ENCODE measurements at places on chromosomes 5 and 9. TPM values are rescaled to one million over a fixed set of nuclear protein-coding genes. Genes with fewer than 3 reads are reported as not detected.

The MZB1 gene
- 0.56 TPM for polyA plus RNA-seq

The TMEM8B gene
- 23.8 TPM for polyA plus RNA-seq

The SLC45A2 gene
- not detected for polyA plus RNA-seq

The PRRT1B gene
- polyA plus RNA-seq, result not detected

The SNAPC3 gene
- polyA plus RNA-seq, result 19.2 TPM

The RC3H2 gene
- polyA plus RNA-seq, result 14.5 TPM

The ZNF483 gene
- 0.94 TPM for polyA plus RNA-seq

The PCDHB5 gene
- polyA plus RNA-seq, result 9.0 TPM

The OTP gene
- not detected for polyA plus RNA-seq

The TMC1 gene
- polyA plus RNA-seq, result 0.66 TPM

The LCN2 gene
- polyA plus RNA-seq, result 23.0 TPM

GRCh38 chr5:68295772-68296171, 80.2 kb downstream of the PIK3R1 start:
- no peak for DNase-seq

- no peak for DNase-seq
These were observed 74.5 kb upstream of the PALM2AKAP2 start for GRCh38 chr9:109705515-109705914.

DNA sequence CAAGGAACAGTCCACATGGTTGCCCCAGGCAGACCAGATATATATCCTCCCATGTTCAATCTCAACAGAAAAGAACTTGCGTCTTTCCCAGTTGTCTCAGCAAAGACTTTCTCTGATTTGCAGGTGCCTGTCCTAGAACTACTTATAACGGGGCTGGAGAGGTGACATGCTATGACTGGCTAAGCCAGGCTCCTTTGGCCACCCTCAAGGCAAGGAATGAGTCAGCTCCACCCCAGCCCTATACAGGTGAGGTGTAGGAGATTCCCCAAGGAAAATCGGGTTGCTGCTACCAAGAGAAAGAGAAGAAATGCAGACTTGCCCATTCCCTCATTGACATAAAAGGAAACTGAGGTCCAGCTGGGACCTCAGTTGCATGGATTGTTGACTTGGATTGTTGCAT, 127.4 kb downstream of the GALNT10 start:
- no peak for DNase-seq

- no peak for DNase-seq
These were observed 177.9 kb downstream of the MACROH2A1 start for GRCh38 chr5:135221187-135221473.

DNA sequence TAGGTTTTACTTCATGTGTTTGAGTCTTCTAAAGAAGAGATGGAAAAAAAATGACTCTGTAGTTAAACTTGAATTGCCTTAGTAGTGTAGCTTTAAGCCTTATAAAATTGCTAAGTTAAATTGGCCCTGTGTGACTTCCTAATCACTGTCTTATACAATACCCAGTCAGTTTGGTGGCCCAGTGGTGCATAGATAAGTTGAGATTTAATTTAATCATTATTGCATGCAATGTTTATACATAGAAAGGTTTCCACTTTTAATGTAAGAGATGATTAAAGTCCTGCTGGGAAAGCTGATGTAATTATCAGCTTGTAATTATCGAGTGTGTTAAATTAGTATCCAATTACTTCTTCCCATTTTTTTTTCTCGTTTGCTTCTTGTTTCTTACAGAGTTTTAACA, 187.1 kb downstream of the TRIO start:
- DNase-seq, result no peak

- DNase-seq, result no peak
These were observed 128.3 kb downstream of the ZCCHC7 start for GRCh38 chr9:37248651-37249163.

- DNase-seq, result no peak
These were observed 31.3 kb downstream of the TMEM174 start for GRCh38 chr5:73204332-73204731.

DNA sequence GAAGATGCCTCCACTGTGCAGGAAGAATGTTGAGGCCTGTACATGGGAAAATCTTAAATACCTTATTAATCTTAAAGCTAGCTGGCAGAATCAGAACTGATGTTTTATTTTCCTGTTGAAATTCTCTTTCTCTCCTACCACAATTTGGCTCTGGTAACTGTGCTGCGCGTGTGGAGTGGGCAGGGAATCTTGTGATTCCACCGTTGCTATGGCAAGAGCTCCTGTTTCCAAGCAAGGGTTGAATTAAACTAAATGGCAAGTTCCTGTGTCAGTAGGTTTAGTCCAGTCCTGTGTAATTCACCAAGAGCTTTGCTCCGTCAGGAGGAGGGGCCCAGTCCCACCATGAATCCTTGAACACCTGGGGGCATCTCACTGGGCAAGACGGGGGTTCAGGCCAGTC, 36.4 kb downstream of the NXNL2 start:
- DNase-seq, result no peak

- no peak for DNase-seq
These were observed 156.7 kb upstream of the TLX3 start for GRCh38 chr5:171152382-171152781.

- DNase-seq, result no peak
These were observed 900.6 kb upstream of the CDH9 start for GRCh38 chr5:27938989-27939388.

DNA sequence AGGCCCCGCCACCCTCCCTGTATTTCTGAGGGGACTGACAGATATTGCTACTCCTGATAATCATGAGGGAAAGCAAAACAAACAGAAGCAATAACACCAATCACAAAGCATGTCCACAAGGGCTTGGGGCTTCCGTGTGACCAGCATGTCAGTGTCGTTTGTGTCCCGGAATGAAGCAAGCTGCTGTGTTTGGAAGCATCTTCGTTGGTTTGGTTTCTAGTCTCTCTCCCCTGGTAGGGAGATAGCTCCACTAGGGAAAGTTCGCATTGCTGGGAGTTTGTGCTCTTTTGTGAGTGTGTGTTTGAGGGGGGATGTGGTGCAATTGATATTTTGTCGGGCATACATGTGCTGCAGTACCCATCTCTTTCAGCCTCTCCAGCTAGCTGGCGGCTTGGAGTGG, 1.4 kb downstream of the GRIA1 start:
- DNase-seq, result no peak

GRCh38 chr9:112898872-112899311, 8.2 kb upstream of the SLC46A2 start:
- no peak for DNase-seq

GRCh38 chr9:4167728-4168127, 132.1 kb downstream of the GLIS3 start:
- no peak for DNase-seq

GRCh38 chr5:132211787-132212186, 15.9 kb downstream of the P4HA2 start:
- no peak for DNase-seq

DNA sequence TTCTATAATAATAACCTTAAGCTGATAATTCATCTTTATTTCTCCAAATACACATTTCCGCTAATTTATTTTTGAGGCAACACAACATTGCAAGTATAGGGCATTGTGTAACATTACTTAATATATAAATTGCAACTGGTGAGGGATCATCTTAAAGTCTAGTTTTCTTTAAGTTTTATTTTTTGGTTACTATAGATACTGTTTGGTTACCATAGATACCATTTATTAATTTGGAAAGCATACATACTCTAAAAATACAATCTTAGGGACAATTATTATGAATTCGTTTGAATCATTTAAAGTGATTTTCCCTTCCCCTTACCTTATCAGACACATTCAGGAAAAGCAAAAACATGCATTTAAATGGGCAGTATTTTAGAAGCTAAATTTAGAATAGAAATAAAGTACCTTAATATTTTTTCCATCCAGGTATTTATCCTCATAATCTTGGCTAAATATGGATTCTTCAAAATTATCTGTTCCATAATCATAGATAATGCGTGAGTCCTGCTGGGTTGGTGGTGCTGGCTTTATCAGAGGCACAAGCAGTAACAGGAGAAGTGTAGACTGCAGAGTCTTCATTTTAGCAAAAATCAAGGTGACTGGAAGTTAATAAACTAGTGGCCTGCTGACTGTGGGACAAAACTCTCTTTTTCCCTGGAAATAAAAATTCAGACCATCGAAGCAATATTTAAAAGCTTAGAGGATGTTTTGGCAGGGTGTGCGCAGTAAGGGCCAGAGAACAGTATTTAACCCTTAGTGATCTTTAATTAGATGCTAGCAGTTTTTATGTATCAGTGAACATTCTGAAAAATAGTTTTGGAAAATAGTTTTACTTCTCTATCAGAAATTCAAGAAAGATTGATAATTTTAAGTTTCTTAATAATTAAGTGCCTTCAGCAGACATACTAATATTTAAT, 1.3 kb downstream of the OGN start:
- no peak for DNase-seq

DNA sequence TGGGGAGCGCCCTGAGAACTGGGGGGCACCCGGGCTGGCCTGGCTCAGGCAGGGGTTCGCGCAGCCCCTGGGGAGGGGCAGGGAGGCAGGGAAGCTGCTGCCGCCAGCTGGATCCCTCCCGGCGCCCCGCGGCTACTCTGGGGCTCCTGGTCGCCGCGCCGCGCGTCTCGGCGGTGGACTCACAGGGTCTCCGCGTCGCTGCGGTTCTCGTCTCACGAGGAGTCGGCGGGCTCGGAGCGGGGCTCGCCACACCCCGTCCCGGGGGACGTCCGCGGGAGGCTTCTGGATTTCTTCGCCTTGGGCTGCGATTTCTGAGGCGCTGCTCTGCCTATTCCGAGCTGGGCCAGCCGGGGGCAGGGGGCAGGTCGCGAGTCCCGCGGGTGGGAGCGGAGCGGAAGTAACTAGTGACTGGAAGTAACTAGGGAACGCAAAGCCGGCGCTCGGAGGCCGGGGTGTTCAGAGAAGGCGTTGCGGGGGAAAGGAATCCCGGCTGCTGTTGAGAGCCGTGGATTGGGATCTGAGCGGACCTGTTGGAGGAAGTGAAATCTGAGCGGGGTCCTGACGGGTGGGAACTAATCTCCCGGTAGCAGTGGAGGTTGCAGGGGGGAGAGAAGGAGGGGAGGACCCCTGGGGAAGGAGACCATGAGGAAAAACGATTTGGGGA, 511 bp downstream of the CYSTM1 start:
- no peak for DNase-seq

GRCh38 chr5:78811121-78811817, 162.7 kb upstream of the LHFPL2 start:
- DNase-seq, result no peak

GRCh38 chr5:5042806-5043205, 97.3 kb upstream of the ADAMTS16 start:
- DNase-seq, result no peak

DNA sequence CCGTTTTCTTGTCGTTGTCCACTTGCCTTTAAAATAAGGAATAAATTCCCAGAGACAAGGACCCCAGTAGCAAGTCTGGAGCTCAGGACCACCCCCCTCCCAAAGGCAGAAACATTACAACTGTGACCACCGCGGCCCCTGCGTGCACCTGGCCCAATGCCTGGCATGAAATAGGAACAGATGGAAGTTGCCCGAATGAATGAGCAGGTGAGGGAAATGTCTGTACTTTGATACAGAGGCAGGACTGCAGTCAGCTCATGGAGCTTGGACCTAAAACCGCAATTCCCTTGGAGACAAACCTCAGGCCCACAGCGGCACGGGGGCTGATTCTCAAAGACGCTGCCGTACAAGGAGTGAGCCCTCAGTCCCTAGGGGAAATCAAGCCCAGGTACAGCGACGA, 55.3 kb upstream of the SARDH start:
- no peak for DNase-seq

- no peak for DNase-seq
These were observed 27.6 kb downstream of the ADAMTSL2 start for GRCh38 chr9:133561976-133562554.

DNA sequence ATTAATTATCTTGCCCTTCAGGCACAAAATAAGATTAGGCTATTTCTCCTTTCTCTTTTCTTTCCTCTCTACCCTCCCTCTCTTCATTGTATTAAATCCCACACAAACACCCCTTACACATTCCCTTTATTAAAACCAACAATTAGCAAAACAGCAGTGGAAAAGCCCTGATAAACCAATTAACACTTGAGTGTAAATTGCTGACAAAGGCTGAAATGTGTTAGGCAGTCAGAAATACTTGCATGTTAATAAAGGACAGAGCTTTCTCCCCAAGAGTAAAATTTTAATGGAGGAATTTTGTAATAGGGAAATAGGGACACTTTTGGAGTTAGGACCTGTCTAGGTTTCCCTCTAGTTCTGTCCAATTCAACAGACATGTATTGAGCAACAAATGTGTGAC, 370.9 kb downstream of the MRPS30 start:
- DNase-seq, result no peak

DNA sequence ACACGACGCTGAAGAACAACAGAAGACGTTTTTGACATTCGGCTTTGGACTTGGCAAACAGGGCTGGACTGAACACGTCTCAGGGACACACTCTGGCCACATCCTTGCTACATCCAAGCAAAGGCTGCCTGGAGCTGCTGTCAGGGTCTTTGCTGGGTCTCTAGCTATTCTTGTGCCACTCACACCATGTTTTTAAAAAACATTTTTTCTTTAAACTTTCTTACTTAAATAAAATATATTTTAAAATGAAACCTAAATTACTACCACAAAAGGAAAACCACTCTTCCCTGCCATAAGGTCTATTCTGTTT, 128.3 kb upstream of the PHYKPL start:
- DNase-seq, result no peak

- peak; percentile 87 for DNase-seq
These were observed 1.2 kb upstream of the OMD start for GRCh38 chr9:92425474-92425873.

DNA sequence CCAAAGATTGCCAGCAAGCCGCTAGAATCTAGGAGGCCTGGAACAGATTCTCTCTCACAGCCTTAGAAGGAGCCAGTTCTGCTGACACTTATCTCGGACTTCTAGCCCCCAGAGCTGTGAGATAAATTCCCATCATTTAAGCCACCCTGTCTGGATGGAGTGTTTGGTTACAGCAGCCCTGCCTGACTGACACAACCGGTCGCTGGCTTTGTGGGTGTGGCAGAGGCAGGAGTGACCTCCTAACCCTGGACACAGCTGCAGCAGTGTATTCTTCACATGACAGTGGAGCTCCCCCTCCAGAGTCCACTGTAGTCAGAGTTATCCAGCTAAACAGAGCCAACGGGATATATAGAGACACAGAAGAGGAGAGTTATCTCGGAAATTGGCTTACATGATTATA, 21.2 kb upstream of the IL17B start:
- DNase-seq, result no peak

DNA sequence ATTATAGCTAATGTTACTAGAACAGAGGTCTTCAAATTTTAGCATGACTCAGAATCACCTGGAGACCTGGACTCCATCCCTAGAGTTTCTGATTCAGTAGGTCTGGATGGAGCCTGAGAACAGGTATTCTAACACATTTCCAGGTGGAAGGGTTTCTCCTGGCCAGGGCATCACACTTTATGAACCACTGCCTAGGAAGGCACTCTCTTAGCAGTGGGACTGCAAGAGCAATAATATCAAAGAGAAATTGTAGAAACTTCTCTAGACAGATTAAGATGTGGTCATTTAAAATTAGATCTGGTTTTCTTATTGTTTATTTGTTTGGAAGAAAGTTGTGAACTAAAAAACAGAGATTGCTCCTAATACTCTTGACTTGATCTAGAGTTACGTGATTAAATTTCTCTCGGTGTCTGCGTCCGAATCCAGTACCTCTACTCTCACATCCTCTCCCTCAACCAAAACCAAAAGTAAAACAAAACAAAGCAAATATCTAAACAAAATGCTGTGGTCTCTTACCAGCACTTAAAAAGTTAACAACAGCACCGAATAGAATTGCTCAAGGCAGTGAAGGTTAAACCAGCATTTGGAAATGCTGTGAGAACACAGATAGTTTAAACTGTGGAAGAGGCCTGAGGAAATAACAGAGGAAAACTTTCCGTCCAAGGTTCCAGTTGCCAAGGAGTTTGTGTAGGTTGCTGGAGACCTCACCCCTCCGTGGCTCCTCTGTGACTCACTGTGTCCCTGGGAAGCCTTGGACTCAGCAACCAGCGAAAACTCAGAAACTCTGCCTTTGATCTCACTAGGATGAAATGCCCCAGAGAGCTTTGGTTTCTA, 193.4 kb downstream of the ARRDC3 start:
- DNase-seq, result no peak

Data from urinary bladder (tissue), 4 donors.